Endodermal cell (in vitro differentiated cells): ENCODE measurements at places on chromosomes 2 and 18. TPM values are rescaled to one million over a fixed set of nuclear protein-coding genes. Genes with fewer than 3 reads are reported as not detected.

The POTEC gene
- total RNA-seq = not detected in 2 replicates

The TACR1 gene
- 0.65 to 0.70 TPM (median 0.69 TPM) in 3 replicates for total RNA-seq

- DNase-seq = no peak
Measured at GRCh38 chr2:8457092-8457481, 224.8 kb upstream of the ID2 start.

GRCh38 chr2:207683438-207683837 is 28.0 kb upstream of the CCNYL1 start:
- no peak for DNase-seq

DNA sequence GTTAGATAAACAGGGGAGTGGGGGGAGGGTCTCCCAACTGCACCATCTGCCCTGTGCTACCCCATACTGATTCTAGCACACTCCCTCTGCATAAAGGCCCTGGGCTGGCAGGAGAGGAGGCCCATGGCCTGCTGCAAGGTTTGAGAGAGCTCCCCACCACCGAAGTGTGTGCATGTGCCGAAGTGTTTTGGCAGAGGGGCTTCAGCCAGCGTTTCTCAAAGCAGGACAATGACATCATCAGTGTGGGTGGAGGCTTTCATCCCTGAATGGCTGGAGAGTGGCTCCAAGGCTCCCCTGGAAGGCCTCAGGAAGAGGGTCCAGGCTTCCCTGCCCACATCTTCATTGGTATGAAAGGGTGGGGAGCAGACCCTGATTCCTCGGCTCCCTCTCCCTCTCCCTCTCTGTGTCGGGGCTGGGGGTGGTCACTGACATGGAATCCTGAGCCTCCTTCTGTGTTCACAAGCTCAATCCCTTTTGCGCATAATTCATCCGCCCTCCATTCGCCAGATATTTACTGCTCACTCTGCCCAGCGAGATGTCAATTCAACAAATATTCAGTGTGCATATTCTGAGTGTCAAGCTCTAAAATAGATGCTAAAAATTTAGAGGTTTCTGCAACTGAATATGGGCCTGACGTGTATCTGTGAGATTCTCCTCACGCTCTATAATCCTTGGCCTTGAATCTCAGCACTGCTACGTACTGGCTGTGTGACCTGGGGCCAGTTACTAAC is 122.1 kb downstream of the CELF4 start:
- no peak for DNase-seq

DNA sequence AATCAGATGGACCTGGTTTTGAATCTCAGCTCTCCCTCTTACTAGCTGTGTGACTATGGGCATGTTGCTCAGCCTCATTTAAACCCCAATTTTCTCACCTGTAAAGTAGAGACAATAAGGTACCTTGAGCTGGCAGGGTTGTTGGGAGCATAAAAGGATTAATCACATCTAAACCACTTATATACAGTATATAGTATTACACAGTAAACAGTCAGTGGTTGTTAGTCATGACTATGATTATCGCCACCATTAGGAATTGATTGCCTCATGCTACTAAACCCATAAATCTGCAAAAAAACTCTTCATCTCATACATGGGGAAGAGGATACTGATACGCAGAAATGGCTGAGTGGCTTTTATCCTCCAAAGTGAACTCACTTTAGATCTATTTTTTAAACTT is 65.8 kb downstream of the INO80D start:
- DNase-seq = no peak

DNA sequence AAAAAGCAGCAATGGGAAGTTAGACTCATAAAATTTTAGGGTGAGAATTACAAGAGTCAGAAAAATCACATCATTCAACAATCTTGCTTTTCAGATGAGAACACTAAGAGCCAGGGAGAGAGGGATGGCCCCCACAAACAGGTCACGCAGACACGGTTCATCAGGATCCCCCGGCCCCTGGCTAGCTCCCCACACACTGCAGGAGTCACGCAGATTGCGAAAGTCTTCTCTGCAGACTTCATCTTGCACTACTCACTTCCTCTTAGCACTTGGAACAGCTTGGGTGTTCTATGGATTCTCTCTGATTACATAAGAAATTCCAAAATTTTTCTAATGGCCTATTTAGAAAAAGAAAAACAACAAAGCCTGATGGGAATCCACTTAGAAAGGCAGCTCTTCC is 21.6 kb upstream of the SULT1C2 start:
- DNase-seq = no peak
